Gastroesophageal sphincter (tissue), 4 donors: ENCODE measurements at places on chromosomes 1 and 21.

DNA sequence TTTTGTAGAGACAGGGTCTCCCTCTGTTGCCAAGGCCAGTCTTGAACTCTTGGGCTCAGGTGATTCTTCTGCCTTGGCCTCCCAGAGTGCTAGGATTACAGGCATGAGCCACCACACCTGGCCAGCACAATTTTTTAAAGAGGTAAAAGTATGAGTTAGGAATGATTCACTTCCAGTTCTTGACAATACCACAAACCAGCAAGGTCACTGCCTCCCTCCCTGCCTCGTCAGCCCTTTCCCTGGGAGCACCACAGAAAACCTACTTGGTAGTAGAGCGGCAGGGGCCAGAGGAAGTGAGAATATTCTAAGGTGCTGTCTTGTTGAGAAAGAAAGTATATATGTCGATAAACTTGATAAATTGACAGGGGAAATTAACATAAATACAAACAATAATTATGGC lies 10.8 kb upstream of the CDA start:
- ATAC-seq: no peak

GRCh38 chr1:165905853-165906252 lies 78.4 kb downstream of the UCK2 start:
- ATAC-seq: no peak

DNA sequence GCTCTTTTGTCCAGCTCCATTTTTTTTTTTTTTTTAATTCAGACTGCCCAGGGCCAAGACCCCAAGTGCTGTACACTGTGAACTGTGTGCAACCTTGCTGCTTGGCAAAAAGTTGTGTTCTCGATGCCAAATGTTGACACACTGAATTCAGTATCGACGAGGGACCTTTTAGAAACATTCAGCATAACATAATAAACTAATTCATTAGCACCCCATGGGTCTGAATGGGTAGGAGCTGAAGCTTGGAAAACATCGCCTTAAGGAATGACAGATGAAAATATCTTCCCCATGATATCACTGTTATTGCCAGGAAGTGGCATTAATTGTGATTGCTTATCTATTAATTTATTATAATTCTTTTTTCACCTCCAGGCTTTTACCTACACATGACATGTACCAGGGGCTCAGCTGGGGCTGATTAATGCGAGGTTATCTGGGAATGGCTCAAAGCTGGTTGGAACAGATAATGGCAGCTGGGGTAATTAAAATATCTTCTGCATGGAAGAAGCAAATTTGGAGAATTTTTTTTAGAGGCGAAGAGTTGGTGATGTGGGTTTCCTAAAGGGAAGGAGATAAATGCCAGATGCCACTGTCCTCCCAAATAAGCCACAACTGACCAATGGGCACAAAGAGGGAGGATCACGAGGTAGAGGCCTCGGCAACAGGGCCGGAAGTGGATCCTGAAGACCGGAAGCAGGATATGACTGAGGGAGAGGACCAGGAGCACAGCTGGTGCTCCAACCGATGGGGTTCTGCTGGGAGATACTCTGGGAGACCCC lies 169.3 kb downstream of the GRIK3 start:
- ATAC-seq: peak; percentile 26

GRCh38 chr1:31752952-31753475 lies 11.1 kb downstream of the ADGRB2 start:
- no peak for ATAC-seq

DNA sequence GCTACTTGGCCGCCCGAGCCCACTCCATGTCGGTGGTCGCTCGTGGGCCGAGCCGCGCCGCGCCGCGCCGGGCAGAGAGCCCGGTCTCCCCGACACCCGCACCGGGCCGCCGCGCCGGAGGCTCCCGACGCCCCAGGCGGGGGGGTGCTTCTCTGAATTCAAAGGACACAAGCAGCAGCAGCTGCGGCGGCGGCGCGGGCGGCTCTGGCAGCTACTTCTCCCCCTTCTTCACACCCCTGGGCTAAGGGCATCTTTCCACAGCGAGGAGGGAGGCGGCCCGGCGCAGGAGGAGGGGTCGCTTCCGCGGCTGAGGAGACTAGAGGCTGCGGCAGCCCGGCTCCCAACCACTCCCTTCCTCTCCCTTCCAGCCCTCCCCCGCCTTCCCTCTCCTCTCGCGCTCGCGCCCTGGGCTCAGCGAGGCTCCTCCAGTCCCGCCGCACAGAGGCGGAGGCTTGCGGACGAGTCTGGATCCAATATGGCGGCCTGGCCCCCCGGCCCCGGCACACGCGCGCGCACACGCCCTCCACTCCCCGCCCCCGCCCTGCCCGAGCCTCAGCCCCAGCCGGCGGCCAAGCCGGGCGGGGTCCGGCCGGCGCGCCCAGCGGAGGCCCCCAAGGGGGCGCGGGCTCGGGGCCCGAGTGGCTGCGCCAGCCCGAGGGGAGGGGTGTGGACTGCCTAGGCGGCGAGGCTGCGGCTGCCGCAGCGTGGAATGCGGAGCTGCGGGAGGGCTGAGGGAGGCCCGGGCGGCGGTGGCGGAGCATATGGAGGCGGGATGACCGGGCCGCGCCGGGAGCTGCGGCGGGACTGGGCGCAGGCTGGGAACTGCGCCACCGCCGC lies at the start of gene CDC42BPA:
Gene CDC42BPA, minus strand, starts transcription at position 477 of the 837 bp plus-strand sequence. CDS start 1,310 bp downstream, outside the sequence.
- ATAC-seq: peak; percentile 90

GRCh38 chr1:51512606-51513005 lies 6.5 kb downstream of the EPS15 start:
- no peak for ATAC-seq

DNA sequence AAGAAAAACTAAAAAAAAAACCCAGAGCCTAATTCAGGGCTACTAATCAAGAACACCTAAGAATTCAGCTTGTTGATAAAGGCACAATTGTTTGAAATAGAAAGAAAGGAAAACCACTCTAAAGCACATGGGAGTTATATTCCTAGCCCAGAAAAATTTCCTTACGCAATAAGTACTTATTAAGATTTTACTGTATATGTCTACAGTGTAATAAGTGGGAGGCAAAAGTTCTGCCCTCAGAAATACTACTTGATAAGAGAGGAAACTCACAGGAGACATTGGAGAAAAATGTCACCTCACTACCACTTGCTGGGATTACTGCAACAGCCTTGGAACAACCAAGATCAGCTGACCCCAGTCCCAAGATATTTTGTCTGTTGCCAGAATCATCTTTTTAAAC lies 66.1 kb downstream of the IARS2 start:
- ATAC-seq: no peak

DNA sequence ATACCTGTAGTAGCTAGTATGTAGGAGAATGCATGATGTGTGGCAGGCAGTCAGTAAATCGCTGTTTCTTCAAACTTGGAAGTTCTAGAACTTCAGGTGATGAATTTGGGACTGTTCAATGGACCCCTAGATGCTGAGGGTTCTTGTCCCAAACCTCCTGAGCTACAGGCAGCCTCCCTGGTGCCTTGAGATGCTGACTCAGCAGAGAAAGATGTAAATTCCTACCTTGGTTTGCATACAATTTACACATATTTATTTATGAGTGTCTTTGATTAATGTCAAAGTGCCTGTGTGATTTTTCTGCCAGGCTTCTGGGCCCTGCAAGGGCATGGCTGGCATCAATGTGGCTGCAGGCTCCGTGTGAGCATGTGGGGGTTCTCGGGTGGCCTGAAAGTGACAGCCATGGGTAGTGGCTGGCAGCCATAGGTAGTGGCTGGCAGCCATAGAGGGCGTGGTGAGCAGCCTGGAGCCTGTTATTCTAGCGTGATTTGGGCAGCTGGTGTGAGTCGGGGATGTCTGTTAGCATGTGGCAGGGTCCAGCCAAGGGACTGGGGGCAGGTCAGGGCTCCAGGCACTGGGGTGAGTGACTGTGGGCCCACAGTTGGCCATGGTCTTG lies 13.2 kb upstream of the POU3F1 start:
- ATAC-seq: no peak

DNA sequence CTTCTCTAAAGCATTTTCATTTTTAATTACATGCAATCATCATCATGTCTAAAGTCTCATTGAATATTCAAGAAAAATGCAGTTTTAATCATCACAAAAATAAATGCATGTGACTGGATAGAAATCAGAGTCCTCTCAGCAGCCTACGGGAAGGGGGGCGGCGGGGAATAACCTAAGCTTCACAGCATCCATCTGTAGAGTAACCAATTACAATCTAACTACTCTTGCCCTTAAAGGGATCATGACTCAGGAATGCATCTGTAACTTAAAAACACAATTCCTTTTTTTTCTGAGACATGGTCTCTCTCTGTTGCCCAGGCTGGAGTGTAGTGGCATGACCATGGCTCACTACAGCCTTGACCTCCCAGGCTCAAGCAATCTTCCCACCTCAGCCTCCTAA lies 22.6 kb downstream of the MTF1 start:
- no peak for ATAC-seq

GRCh38 chr1:184640505-184640904 lies 114.2 kb downstream of the EDEM3 start:
- ATAC-seq: no peak

- no peak for ATAC-seq
Measured at GRCh38 chr21:15289896-15290841, 225.4 kb upstream of the NRIP1 start.

- no peak for ATAC-seq
Measured at GRCh38 chr1:68178821-68179490, 53.4 kb downstream of the WLS start.

- ATAC-seq: no peak
Measured at GRCh38 chr1:193406901-193407300, 220.5 kb upstream of the B3GALT2 start.

GRCh38 chr1:223670458-223671159 lies 5.1 kb upstream of the CAPN8 start:
- no peak for ATAC-seq

DNA sequence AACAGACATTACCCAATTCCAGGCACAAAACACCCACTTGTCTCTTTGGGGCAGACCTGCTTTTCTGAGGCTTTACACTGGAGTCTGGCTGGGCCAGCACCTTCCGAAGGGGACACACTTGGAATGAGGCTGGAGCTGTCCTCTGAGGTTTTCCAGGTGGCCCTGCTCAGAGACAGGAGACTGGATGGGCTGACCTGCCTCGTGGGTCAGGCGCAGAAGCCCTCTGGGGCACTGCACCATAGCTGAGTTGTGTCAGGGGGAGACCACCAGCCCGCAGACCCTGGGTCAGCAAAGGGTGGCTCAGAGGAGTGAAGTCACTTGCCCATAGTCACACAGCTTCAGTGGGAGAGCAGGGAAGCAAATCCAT lies 1.8 kb downstream of the SH2D5 start:
- no peak for ATAC-seq

DNA sequence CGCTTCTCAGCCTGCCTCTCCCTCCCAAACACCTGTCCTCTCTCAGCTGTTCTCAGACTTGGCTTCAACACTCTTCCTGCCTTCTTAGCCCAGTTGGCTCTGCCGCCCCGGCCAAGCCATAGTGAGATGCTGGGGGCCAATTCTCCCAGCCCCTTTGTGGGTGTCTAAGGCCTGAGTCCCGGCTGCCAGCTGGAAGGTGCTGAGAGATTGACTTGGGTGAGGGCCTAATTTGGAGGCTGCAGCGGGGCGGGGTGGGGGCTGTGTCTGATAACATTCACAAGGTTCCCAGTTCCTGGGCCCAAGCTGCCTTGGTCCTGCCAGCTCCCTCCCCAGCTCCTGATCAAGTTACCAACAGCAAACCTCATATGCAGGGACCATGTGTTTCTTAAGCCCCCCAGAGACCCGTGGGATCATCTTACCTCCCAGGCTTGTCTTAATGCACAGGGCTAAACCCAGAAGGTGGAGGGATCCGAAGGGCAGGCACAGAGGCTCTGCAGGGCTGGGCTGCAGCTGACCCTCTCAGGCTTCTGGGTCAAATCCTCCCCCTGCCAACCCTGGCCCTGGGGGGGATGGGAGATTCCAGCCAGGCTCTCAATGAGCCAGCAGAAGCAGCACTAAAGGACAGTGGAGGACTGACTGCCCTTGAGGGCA lies 9.8 kb downstream of the INKA2 start:
- no peak for ATAC-seq

GRCh38 chr1:164380893-164381292 lies 178.1 kb upstream of the PBX1 start:
- ATAC-seq: no peak

DNA sequence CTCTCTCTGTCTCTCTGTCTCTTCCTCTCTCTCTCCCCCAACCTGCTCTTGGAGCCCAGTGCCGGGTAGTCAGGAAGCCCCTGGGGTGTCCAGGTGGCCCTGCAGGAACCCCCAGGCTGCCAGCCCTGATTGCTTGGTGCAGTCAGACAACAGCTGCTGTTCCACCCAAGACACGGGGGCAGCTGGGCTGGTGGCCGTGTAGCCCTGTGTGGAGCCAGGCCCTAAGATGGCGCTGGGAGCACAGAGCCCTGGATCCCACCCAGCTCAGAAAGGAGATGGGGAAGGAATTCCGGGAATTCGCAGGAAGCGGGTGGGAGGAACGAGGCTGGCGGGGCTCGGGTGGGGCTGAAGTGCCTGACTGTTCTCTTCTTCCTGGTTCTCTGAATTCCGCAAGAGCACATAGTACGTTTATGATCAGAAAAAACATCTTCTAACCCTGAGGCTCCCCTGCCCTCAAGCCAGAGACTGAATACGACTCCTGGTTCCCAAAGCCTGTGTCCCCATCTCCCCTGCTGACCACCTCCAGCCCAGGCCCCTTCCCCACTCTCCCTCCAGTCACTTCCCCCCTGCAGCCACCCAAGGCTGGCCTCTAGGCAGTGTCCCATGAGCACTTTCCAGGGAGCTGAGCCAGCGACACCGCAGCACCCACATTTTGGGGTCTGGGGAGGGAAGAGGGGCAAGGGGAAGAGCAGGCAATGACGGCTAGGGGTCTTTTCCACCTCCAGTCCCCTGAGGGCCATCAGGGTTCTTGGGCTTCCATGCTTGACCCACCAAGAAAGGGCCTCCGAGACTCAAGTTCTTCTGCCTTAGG lies 55.0 kb downstream of the WNT9A start:
- ATAC-seq: no peak

GRCh38 chr1:18008081-18008480 lies 99.5 kb upstream of the IGSF21 start:
- ATAC-seq: no peak

DNA sequence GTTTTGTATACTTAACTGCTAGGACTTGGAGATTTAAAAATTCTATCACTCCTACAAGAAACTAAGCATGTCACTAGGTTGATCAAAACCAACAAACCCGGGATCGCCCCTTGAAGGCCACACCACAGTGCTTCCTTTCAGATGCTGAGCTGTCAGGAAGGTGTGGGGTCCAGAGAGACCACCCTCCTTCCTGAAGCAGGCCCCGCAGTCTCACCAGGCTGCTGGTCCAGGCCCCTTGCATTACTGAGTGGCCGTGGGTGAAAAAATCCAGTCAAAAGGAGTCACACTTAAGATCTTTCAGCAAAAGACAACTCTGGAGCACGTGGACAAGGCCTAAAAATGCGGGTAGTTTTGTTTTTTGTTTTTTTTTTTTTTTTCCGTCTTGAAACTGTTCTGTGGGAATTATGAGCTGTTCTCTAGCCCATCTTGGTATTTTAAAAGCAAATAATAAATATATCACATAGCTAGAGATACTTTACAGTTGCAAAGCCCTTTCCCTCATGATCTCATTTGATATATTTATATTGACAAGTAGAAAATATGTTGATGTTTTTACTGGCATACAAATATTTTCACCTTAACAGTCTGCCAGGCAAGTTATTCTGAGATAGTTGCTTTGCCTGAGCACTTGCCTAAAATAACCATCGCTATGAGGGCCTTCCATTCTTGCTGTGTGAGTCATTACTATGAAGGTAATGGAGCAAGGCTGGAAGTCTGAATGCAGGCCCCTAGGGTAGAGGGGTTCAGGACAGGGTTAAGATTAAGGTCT lies 73.1 kb upstream of the EDEM3 start:
- ATAC-seq: peak; percentile 72
